ENCODE measurements at places on chromosomes 7 and 10.

GRCh38 chr10:65528986-65529385, 1396.8 kb upstream of the LRRTM3 start:
- DNase-seq: no peak

DNA sequence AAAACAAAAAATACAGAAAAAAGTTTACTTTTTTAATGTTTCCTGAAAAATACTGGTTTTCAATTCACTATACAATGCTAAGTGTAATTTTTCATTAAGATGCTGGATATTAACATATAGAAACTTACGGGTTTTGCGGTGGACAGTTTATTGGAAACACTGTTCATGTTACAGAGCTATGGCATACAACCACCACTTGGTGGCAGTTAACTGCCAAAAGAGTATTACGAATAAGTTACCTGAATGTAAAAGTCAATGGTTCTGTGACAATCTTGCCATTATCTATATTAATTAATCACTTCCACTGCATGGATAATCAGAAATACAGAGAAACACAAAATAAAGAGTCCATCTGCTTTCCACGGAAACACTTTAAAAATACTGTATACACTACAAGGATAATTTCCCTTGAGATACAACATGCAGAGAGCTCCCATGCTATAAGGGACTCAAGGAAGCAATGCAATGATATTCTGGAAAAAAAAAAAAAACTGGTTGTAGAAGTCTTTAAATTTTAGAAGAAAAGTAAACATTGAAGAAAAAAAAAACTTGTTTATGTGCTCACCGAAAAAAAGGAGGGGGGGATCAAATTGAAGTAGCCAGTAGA, 97.0 kb downstream of the TPK1 start:
- peak; percentile 57 for DNase-seq

- no peak for DNase-seq
Observed at GRCh38 chr10:11479300-11479699, 132.2 kb downstream of the USP6NL start.

DNA sequence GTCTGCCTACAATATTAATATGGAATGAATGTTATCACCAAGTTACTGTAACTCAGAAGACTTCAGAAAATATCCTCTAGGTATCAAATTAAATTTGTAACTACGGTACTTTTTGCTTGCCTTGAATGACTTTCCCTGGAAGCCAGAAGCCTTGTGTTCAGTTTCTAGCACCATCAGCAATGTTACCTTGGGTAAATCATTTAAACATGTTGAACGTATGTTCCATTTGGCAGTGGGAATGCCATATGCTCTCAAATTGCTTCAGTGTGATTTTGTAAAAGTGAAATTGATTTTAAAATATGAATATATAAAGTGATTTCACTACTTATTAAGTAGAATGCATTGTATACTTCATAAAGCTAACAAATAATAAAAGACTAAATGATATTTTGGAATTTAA, 11.2 kb downstream of the RPA3 start:
- no peak for DNase-seq

- DNase-seq: no peak
Observed at GRCh38 chr10:34206078-34206934, 608.8 kb downstream of the PARD3 start.

All from CD4-positive, alpha-beta T cell treated with Interleukin-2 at 100 ng/mL for 4 hours (primary cell).